NCI-H524 treated with DMSO at 0.1 percent for 48 hours (cell line): ENCODE measurements at places on chromosomes 5 and 9.

- DNase-seq: no peak
Observed at GRCh38 chr9:137175345-137175961, 3.6 kb upstream of the TMEM210 start.

GRCh38 chr5:158797498-158797845 lies 302.2 kb downstream of the EBF1 start:
- DNase-seq: no peak

GRCh38 chr9:16679327-16679821 lies 191.1 kb downstream of the BNC2 start:
- no peak for DNase-seq

DNA sequence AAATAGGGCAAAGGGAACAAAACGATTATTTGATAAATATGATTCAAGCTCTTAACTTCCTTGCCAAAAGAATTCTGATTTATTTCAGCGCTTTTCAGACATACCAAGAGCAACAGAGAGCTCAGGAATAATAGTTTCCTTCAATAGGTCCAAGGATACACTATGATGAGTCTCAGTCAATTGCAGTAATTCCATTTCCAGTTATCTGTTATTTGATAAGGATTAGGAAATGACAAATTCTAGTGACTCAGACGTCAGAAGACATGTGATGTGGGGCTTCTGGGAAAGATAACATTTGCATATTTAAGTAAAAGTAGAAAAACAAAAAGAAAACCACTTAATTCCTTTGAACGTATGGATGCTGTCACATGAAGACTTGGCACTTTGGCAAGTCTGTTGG lies 1250.8 kb upstream of the CDH18 start:
- DNase-seq: no peak
